ENCODE measurements at places on chromosomes 13 and 19. TPM values are rescaled to one million over a fixed set of nuclear protein-coding genes. Genes with fewer than 3 reads are reported as not detected.

DNA sequence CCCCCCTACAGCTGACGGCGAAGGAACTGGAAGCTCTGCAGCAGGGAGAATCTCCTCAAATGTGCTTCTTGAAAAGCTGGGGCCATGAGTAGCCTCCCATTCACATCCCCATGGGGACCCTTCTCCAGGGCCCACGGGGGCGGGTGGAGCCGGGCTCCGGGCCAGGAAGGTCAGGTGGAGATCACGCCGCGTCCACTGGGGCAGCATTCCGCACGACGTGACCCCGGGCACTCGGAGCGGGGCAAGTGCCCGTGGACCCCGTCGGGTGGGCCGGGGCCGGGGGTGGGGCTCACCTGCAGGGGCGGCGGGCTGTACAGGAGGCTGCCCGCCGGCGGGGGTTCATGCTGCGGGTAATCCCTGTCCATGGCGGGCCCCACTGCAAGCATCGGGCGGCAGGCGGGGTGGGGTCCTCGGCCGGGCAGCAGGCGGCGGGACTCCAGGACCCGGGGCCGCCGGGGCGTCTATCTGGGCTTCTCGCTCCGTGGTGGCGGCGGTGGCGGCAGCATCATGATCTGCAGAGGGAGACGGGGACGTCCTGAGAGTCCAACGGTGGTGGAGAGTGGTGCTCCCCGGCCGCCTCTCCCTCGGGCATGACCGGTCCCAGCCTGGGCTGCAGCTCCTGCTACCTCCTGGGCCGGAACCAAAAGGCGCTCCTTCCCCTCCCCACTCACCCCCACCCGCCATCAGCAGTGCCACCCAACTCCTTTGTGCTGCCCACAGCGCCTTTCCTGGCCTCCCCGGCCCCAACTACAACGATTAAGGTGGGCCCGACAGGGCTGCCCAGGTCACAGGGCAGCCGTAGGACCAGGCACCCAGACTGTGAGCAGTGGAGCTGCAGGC is 20.0 kb downstream of the SBNO2 start:
- no peak for DNase-seq

- no peak for DNase-seq
Observed at GRCh38 chr13:80115616-80116015, 225.3 kb downstream of the SPRY2 start.

- peak; percentile 39 for DNase-seq
Observed at GRCh38 chr19:50377051-50377461, 799 bp downstream of the NR1H2 start.

GRCh38 chr13:72990953-72991352 is 67.9 kb upstream of the KLF5 start:
- DNase-seq, result no peak

DNA sequence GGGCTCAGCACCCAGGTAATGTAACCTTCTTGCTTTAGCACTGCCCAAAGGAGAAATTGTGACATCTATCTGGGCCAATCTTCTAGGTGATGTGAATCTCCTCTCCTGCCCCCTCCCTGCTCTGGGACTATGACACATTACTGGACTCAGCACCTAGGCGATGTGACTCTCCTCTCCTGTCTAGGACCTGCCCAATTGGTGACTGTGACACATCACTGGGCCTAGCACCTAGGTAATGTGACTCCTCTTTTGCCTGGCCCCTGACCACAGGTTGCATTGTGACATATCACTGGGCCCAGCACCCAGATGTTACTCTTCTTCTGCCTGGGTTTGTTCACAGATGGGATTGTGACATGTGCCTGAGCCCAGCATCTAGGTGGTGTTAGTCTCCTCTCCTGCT is 45.0 kb downstream of the ZNF85 start:
- DNase-seq, result no peak

- DNase-seq, result peak; percentile 98
Observed at GRCh38 chr19:50203281-50204080, at the start of gene MYH14. Gene MYH14, plus strand, starts transcription at chr19:50203622. Its CDS starts 6,744 bp downstream, at chr19:50210366.

DNA sequence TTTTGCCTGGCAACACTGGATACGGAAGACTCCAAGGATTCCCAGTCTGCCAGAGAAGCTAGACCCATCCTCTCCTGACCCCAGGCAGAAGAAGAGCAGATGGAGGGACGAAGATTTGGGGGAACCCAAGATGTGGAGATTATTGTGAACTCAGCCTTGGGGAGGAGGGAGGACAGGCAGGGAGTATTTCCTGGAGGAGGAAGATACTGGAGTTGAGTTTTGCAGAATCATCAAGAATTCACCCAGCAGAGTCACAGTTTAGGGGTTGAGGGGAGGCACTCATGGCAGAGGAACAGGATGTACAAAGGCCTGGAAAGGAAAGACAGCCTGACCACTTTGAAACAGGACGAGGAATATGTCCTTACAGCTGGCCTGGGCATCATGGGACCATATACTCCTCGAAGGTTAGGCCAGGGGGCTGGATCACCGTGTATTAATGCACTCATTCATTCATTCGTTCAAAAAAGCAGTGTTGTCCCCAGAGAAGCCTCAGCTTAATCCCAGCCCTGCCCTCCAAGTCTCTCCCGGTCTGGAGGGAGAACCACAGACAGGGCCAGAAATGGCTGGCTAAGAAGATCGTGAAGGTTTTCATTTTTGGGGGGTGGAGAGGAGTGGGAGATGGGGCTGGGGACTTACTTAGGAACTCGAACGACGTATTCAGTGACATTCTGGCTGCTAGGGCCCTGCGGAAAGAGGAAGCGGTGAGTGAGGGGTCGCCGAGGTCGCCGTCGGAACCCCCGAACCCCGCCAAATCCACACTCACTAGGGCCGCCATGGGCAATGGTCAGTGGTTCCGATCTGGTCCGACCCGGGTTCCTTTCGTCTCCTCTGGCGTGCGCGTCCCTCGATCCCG is 517 bp downstream of the GTF2F1 start:
- no peak for DNase-seq

GRCh38 chr19:6470173-6470572 is 6.1 kb downstream of the CRB3 start:
- DNase-seq, result no peak

CKM gene
- total RNA-seq, result not detected

INAFM1 gene
- total RNA-seq, result 8.2 TPM

DOHH gene
- total RNA-seq, result 9.0 TPM

TM9SF2 gene
- 205 TPM for total RNA-seq

OPA3 gene
- 5.4 TPM for total RNA-seq
